ENCODE measurements at places on chromosomes 7 and 10.

DNA sequence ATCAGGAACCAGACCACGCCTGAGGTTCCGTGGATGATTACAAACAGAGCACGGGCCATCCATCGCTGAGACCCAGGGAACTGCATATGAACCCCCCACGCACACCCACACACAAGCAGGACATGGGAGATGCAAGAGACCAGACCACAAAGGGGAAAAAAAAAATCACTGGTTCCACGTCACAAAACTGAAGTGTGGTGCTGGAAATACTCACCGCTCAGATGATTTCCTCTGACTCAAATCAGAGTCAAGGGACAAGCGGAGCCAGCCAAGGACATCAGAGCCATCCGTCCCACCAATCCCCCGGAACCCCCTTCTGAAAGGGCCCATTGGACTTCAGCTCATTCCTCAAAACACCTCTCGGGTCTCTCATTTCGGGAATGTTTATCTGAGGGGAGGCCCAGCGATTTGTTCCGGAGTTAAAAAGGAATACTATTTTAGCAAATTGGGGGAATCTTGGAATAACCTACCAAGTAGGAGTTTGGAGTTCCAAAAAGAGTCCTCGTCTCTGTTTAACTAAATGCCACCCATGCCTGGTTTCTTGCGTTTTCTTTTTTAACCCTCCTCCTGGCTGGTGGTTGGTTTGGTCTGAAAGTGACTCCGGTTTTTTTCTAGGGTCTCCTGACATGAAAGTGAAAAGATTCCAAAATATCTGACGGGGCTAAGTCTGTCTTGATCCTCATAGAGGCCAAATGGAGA is 15.0 kb downstream of the SNX8 start:
- no peak for DNase-seq

GRCh38 chr10:13352519-13352918 is 4.4 kb upstream of the SEPHS1 start:
- DNase-seq, result no peak

DNA sequence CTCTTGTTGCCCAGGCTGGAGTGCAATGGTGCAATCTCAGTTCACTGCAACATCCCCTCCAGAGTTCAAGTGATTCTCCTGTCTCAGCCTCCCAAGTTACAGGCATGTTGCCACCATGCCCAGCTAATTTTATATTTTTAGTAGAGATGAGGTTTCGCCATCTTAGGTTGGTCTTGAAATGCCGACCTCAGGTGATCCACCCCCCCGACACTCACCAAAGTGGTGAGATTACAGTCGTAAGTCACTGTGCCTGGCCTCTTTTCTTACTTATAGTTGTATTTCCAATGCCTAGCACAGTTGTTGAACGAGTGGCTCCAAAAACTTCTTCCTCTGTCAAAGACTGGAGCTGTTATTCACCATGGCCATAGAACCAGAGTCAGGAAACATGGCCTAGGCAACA is 6.7 kb downstream of the RNF216 start:
- DNase-seq, result no peak

GRCh38 chr7:45183711-45184210 is 26.2 kb downstream of the RAMP3 start:
- DNase-seq, result no peak

GRCh38 chr10:97914171-97914836 is 64.7 kb downstream of the GOLGA7B start:
- DNase-seq, result no peak

- peak; percentile 37 for DNase-seq
Measured at GRCh38 chr10:14736600-14737081, 38.1 kb downstream of the FAM107B start.

GRCh38 chr7:78662939-78663338 is 790.5 kb downstream of the MAGI2 start:
- no peak for DNase-seq

GRCh38 chr7:44368455-44368854 is 43.1 kb upstream of the CAMK2B start:
- no peak for DNase-seq

DNA sequence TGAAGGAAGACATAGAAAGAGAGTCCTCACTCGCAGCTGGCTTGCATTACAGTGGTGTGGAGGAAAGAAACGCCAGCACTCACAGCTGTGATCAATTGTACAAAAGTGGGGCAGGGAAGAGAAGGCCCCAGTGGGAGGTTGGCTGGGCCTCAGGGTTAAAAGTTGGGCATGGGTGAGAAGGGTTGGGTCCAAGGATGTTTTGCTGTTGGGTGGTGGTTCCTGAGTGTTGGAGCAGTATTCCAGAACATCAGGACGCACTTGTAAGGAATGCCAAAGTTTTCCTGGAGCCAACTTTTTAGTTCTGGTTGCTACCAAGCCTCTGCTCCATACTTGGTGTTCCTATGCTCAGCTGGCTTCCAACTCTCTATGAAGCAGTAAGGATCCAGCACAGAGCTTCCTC is 55.4 kb upstream of the MKRN1 start:
- DNase-seq, result no peak

- no peak for DNase-seq
Measured at GRCh38 chr7:104679085-104679484, 334.9 kb upstream of the KMT2E start.

DNA sequence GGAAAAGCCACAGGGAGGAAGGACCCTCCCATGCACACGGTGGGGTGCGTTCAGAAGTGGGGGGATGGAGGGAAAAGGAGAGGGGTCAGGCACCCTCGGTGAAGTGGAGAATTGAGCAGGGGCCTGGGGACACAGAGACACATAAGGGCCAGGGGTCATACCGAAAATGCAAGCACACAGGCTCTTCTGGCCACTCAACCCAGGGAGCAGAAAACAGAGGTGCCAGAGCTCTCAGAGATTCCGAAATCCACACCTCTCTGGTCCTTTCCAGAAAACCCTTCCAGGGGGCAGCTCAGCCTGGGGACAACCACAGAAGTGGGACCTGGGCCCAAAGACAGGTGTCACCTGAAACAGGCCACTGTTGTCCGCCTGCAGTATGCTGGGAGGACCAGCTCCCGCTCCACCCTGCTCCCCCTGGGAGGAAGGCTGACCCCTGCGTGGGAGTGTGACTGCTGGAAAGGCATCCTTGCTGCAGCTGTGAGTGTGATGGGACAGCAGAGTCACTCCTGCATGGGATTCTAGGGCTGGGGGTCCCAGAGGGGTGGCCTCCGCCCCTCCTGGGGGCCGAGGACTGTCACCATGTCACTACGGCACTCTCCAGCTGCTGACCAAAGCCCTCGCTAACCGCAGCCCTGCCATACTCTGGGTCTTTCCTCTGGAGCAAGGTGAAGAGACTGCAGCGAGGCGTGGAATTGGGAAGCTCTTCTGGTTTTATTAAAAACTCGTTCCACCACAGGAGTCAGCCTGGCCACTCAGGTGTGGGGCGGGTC is 63.1 kb downstream of the TMEM209 start:
- DNase-seq, result no peak

GRCh38 chr7:105800442-105800841 is 76.0 kb downstream of the ATXN7L1 start:
- no peak for DNase-seq

DNA sequence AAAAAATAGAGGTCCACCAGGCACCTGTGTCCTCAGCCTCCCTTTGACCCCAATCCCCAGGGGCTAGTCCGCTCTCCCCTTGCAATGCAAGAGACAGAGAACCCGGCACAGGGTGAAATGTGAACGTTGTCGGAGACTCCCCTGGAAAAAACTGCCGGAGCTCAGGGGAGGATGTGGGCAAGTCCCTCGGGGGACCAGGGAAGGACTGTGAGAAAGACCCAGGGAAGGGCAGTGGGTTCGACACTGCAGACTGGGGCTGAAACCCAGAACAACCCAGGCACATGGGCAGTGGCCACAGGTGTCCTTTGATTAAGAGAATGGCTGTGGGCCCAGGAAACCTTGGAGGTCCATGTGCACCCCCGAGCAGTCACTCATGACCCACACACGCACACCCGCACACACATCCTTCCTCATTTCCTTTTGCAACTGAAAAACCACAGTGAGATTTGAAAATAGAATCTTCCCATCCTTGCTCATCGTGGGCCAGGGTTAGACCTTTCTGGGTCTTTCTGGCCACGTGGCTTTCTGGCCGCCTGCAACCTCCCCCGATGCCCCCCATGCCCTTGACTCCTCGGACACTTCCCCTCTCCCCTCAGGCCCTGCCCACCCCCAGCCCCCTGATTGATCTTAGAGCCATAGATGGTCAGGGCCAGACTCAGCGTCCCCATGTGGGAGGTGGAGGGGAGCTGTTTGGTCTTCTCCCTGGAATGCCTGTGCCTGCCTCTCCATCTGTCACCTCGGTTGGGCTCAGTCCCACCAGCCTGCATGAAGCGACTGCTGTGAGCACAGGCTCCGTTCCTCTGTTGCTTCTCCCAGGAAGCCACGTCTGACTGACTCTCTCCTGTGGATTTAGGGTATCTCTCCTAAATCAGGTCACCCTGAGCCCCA is 7.9 kb downstream of the LAT2 start:
- peak; percentile 99 for DNase-seq

DNA sequence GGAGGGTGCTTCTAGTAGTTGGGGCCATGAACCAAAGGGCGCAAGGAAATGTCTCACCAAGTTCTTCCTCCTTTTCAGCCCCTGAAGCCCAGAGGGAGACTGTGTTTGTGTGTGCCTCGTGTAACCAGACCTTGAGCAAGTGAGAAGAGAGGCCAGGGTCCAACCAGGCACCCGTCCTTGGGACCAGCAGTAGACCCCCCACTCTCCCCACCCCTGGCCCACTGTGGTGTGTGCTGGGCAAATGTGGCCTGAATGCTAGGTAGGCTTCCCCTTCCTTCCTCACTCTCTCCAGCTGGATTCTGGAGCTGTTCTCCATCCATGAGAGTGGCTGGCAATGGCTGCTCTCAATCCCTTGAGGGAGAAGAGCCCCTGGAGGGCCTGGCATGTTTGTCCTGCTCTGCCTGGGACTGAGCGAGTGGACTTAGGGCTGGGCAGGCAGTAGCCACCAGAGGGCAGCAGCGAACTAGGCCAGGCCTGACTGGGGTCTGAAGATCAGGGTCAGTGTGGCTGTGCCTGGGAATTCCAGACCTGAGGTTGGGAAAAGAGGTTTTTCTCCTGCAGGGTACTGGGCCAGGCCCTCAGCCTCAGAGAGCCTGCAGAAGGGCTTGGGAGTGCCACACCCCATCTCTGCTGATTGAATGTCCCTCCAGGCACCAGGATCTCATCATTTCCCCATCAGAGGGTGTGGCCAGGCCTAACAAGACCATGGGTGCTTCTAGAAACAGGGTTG is 12.5 kb downstream of the SFRP5 start:
- DNase-seq, result peak; percentile 69

- peak; percentile 52 for DNase-seq
Measured at GRCh38 chr10:115129752-115130151, 36.6 kb downstream of the ATRNL1 start.

DNA sequence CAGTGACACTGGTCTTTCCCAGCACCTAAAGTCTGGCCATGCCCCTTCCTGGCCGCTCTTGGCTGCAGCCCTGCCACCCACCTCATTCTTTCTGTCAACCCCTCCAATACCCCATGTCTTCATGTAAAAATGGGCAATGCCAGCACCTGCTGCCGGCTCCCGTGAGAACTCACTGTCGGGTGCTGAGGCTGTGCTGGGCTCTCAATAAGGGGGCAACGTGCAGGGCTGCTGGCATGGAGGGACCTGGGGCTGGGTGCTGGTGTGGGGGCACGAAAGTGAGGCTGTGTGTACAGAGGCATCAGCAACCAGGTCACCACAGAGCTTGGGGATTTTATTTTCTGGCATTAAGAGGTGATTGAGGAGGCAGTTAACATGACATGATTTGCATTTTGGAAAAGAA is 65.3 kb downstream of the ALOX5 start:
- DNase-seq, result no peak

- no peak for DNase-seq
Measured at GRCh38 chr10:70974920-70975319, 86.6 kb upstream of the PCBD1 start.

- DNase-seq, result no peak
Measured at GRCh38 chr7:142248166-142249160, 9.4 kb downstream of the PRSS58 start.

GRCh38 chr10:13959443-13960359 is 371.0 kb downstream of the FRMD4A start:
- DNase-seq, result no peak

Data from NB4 (cell line).